ENCODE measurements at places on chromosomes 12 and 14.
A peak's percentile ranks its signal among the peaks of the same experiment; 100 is the strongest.

DNA sequence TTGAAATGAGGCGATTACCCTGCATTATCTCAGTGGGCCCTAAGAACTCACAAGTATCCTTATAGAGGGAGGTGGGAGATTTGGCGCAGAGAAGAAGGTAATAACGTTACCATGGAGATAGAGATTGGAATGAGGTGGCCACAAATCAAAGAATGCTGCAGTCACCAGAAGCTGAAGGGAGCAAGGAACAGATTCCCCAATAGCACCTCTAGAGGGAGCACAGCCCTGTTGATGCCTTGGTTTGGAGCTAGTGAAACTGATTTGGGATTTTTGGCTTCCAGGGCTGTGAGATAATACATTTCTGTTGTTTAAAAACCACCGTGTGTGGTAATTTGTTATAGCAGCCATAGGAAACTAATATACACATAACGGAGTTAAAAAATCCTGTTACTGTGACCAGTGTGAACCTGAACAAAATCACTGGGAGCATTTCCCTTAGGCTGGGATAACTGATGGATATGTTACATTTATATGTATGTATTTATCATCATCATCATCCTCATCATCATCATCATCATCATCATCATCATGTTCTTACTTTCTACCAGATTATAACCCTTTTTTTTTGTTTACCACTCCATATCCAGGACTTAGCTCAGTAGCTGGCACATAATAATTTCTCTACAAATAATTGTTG, 100.3 kb downstream of the LIN7A start:
- peak; percentile 42 for DNase-seq

DNA sequence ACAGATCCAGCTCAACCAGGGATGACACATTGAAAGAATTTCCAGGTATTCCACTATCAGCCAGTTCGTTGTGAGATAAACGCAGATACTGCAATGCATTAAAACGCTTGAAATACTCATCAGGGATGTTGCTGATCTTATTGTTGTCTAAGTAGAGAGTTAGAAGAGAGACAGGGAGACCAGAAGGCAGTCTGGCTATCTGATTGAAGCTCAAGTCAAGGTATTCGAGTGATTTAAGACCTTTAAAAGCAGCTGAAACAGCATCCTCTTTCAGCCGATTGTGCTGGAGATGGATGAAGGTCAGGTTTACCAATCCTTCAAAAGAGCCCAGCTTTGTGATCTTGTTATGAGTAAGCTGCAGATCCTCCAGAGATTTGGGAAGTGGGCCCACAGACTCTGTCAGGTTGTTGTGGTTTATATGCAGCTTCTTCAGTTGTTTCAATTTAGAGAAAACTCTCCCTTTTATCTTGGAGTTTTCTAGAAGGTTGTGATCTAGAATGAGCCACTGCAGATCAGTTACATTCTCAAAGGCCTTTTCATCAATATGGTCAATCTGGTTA, 3.0 kb downstream of the LUM start:
- DNase-seq: no peak

DNA sequence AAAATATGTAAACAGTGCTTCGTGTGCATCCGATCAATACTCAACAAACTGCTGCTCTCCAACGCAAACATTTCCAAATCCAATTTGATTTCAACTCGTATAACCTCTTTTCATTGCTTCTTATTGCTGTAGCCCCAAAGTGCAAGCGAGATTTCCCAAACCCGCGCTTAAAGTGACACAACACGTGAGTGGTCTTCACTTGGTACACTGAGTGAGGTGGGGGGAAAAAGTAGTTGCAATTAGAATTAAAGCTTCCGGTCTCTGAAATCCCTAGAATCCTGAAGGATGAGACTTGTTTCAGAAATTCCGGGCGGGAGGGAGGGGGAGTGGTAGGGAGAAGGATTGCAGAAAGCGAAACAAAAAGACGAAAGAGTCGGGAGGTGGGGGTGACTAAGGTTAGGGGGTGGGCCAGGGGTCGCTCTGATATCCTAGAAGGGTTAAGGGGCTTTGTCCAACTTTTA, 387.5 kb downstream of the BCAT1 start:
- DNase-seq: no peak

DNA sequence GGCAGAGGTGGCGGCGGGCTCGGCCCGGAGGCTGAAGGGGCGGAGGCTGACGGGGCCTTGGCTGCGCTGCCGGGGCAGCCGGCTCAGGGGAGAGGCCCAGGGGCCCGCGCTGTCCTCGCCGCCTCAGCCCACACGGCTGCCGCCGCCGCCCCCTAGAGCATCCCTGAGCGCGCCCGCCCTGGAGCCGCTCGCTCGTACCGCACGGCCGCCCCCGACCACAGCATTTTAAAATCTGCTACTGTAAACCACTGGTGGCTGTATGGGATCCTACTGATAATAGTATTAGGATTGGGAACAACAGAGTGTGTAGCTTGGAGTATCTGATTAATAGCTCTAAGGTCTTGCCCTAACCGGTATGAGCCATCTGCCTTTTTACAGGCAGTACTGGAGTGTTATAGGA, 22.2 kb upstream of the EDDM3A start:
- DNase-seq: peak; percentile 82

- no peak for DNase-seq
Measured at GRCh38 chr12:121858662-121859572, at the start of gene HPD. Gene HPD (minus strand): TSS chr12:121858859. CDS start chr12:121858823, 36 bp downstream.

GRCh38 chr12:47910486-47910885, 5.7 kb upstream of the VDR start:
- no peak for DNase-seq

GRCh38 chr12:22275843-22276242, 58.7 kb downstream of the ST8SIA1 start:
- peak; percentile 15 for DNase-seq

DNA sequence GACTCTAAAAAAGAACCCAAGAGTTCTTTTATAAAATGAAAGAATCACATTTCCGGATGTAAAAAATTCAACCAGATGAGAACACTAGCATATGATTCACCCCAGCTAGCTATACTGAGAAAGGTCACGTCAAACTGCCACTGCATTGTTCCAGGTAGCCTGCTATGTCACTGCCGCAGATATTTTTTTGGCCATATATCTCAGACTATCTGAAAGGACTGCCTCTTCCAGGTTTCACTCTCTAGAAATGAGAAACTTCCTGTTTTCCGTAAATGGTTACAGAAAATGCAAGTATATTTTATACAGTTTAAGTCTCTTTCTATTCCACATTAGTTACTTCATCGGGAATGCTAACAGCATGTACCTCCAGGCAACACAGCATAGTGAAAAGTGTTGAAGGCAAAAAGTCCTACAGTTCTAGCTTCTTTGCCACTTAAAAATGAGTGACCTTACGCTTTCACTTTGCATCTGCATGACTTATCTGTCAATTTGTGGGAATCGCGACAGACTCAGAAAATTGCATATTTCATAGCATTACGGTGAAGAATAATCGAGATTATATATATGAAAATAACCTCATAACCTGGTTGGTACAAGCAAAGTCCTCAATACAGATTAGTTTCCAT, 105.2 kb downstream of the MED13L start:
- DNase-seq: no peak

- DNase-seq: no peak
Measured at GRCh38 chr12:6235906-6236640, 35.9 kb downstream of the CD9 start.

- no peak for DNase-seq
Measured at GRCh38 chr12:116273813-116274550, 3.5 kb downstream of the MED13L start.

DNA sequence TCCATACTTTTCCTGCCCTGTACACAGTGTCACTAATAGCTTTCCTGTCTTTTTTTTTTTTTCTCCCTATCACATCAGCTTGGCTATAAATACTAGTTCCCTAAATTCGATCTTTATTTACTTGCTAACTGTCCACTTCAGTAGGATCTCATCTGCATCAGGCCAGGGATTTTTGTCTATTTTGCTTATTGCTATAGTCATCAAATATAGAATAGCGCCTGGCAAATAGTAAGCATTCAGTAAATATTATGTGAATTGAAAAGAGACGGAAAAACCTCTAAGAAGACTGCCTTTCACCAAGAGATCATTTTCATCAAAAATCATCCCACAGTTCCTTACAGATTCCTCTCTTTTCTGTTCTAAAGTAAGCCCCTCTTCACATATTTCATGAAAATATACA, 429.1 kb downstream of the FLRT2 start:
- DNase-seq: no peak

- DNase-seq: no peak
Measured at GRCh38 chr14:41872931-41873685, 266.4 kb downstream of the LRFN5 start.

- no peak for DNase-seq
Measured at GRCh38 chr14:66842911-66843512, 335.1 kb downstream of the GPHN start.

DNA sequence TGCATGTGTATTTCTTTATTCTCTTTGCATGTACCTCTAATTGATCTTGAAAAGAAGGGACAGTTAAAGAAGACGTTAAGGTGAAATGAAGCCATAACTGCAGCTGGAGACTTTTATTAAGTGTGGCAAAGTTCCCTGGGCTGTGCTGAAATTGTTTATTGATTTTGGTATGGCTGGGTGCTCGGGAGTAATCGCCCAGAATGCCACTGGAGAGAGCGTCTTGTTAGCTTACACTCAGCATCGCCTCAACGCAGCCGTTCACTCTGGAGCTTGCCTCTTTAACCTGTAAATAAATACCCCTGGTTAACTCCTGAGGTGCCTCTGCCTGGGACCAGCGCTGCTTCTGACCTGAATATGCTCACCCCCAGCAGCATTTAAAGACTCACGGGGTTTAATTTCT, 98.6 kb downstream of the GPATCH2L start:
- no peak for DNase-seq

DNA sequence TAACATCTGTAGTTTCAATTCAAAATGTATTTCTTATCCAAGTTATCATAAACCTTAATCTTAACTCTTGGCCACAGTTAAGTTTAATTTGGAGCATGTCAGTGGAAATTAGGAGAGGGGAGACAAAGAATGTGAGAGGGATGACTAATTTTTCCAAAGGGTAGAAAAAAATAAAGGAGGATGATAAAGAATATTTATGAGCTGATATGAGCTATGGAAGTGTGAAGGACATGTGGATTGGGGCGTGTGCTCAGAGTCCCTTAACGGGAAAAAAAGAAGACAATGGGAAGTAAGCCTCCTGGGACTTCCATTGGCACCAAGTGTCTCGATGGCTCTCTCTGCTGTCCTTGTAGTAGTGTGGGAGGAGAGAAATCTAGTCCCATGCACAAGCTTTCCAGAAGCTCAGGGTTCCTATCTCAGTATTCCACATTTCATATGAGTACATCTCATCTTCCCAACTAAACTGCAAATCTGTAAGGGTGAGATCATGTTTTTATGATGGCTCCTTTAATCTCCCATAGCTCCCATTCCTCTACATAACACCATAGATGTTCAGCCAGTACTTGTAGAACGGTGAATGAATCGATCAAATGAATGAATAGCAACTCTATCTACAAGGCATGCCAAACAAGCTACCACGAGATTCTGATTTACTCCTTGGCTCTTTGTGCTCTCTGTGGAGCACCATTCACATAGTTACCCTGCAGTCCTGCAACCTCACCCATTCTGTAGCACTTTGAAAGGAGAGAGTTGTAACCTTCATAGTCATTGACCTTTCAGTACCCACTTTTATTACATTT, 27.4 kb downstream of the BCL2L14 start:
- DNase-seq: no peak

- no peak for DNase-seq
Measured at GRCh38 chr12:69266036-69266635, 26.8 kb downstream of the CPSF6 start.

GRCh38 chr12:31315044-31315715, 10.8 kb downstream of the SINHCAF start:
- no peak for DNase-seq

DNA sequence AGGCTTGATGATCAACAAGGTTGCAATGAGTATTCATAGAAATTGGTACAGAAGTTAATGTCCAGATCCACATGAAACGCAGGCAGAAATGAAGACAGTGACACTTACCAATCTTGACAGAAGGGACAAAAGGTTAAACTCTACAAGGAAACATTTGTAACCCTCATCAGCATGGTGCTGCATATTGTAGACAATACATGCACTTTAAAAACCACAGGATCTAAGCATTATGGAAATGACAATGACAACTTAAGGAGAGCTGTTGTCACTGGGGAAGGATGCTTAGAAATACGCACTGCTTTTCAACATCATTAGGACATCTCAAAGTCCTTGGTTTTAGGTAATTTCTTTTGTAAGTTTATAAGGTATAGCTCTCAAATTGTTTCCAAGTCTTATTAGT, 130.6 kb downstream of the ATP23 start:
- DNase-seq: no peak

DNA sequence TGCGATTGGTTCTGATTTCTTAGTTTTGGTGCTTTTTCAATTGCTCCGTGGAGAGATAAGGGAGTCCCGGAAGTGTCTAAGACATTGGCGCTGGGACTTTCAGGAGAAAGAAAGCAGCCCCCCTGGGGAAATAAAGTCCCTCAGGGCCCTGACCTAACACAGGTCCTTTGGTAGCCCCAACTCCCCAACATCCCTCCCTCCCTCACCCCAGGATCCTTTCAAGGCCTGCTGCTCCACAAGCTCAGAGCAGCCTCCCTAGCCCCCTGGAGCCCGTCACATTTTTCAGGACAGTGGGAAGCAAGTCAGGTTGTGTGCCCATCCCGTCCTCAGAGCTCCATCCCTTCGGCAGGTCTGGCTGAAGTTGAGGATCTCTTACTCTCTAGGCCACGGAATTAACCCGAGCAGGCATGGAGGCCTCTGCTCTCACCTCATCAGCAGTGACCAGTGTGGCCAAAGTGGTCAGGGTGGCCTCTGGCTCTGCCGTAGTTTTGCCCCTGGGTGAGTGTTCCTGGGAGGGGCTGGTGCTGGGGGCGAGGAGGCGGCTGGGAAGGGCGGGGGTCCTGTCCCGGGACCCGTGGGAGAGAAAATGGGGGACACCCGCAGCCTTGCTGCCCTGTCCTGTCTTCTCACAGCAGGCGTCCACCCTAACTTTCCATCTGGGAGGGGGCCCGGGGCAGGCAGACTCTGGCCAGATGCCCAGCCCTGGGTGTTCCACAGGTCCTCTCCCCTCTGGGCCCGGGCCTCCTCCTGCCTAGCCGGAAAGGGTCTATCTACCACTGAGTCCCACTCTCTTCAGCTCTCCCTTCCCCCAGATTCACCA, 950 bp downstream of the IFI27 start:
- DNase-seq: peak; percentile 52

DNA sequence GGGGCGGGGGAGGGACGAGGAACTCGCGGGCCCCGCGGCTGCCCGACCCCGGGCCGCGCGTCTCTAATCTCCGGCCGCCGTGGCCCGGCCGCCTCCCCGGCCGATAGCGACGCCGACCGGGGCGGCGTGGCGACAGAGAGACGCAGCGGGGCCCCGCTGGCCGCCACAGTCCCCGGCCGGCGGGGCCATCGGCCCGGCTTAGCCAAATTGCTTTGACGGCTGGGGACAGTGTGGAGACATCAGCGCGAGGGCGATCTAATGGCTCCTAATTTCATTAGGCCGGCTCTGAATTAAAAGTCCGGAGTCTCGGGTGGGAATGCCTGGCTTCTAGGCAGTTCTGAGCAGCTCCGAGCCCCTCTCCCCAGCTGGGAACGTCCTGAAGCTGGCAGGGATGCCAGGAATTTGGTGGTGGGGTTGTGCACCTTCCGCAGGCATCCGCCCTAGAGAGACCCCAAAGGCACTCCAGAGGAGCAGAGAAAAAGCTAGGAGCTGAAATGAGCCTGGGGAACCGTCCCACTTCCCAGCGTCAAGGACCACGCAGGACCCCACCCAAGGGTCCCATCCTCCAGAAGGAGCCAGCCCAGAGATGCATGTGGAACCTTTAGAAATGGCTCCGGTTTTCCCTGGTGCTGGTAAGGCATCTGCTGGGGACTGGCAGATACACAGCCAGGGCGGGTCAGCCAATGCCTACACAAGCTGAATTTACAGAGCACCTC, 9.6 kb downstream of the TBX5 start:
- DNase-seq: no peak

GRCh38 chr12:53254816-53255545, 13.1 kb upstream of the ESPL1 start:
- no peak for DNase-seq
